ENCODE measurements at places on chromosomes 11 and 22. TPM values are rescaled to one million over a fixed set of nuclear protein-coding genes. Genes with fewer than 3 reads are reported as not detected.

GRCh38 chr11:35919244-35919643, 24.6 kb upstream of the LDLRAD3 start:
- no peak for DNase-seq

- DNase-seq: no peak
Measured at GRCh38 chr11:38169286-38169685, 1571.2 kb upstream of the RAG2 start.

SLC6A5 gene
- not detected for total RNA-seq

RAG2 gene
- not detected for total RNA-seq

OR10D3 gene
- total RNA-seq: not detected

DNA sequence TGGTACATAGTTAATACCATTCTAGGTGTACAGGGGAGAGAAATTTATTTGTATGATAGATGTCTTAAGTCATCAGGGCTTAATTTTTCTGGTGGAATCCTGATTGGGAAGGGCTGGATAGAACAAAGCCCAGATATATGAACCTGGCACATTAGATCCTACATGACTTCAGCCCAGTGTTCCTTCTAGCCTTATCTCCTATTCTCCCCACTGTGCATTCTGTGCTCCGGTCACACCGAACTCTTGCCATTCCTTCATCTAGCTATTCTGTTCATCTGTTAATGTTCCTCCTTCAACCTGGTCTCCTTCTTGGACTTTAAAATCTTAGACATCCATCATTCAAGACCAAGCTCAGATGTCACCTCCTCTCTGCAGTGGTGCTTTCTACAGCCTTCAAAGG, 68.9 kb upstream of the EED start:
- DNase-seq: no peak

GSTT2B gene
- total RNA-seq: 3.6 TPM

- DNase-seq: no peak
Measured at GRCh38 chr22:39610766-39611165, 40.2 kb downstream of the CACNA1I start.

NLRP6 gene
- total RNA-seq: not detected

BID gene
- total RNA-seq: 31.7 TPM

GRCh38 chr11:44944853-44945235, 5.8 kb downstream of the TP53I11 start:
- DNase-seq: no peak

DNA sequence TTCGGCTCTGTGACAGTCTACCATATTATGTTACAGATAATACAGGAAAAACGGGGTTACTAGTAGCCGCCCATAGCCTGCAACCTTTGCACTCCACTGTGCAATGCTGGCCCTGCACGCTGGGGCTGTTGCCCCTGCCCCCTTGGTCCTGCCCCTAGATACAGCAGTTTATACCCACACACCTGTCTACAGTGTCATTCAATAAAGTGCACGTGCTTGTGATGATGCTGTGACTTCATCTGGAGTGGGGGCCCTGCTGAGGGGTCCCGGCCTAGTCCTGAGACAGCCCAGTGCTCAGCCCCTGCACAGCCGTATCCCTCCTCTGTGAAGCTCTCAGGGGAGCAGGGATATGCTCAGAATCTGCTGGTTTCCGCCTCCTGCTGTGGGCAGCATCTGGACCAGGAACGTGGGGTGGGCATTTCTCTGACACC, 1.2 kb downstream of the IFITM1 start:
- DNase-seq: no peak

CST6 gene
- 1.1 TPM for total RNA-seq

- no peak for DNase-seq
Measured at GRCh38 chr11:110566577-110566976, 136.8 kb downstream of the FDX1 start.

C22orf42 gene
- not detected for total RNA-seq

GRCh38 chr11:73055655-73056354, 86.3 kb downstream of the FCHSD2 start:
- DNase-seq: no peak

DNA sequence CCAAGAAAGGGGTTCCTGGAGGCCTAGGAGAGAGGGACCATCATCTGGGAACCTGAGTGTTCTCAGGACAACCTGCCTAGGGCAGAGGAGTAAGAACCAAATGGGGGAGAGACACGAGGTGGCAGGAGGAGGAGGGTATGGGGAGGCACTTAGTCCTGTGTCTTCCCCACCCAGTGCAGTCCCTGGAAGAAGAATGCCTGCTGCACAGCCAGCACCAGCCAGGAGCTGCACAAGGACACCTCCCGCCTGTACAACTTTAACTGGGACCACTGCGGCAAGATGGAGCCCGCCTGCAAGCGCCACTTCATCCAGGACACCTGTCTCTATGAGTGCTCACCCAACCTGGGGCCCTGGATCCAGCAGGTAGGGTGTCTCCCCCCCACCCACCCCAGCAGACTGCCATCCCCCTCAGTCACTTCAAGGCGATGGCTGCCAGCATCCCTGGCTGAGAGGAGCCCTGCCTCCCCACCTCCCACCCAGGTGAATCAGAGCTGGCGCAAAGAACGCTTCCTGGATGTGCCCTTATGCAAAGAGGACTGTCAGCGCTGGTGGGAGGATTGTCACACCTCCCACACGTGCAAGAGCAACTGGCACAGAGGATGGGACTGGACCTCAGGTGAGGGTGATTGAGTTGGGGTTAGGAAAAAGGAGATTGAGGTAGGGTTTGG, 3.7 kb upstream of the INPPL1 start:
- no peak for DNase-seq

- DNase-seq: no peak
Measured at GRCh38 chr11:2507945-2508749, 63.3 kb downstream of the KCNQ1 start.

DNA sequence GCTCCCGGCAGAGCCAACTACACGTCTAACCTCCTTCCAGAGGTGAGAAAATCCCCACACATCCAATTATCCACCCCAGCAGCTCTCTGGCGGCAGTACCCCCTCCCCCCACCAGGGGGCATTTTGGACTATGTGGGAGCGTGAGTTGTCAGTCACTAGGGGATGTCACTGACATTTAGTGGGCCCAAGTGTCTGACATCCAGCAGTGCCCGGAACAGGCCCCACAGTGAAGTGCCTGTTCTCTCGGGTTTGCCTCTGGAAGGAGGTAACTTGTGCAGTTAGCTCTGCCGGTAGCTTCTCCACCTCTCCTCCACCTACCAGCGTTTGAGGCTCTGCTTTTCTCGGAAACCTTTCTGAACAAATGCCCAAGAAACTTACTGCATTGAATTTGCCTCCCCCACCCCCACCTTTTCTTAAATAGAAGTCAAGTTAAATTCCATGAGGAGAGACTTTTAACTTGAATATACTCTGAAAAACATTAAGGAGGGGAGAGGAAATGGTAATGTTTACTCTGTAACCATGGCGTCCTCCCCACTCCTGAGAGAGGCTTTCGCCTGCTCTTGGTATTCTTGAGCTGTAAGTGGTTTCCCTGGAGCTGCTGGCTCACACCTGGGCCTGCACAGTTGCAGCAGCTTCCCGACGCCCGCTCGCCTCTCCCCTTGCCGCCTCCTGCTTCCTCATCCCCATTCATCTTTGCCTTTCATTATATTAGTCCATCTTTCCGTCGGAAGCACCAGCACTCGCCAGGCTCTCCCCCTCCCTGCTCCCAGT, 112.8 kb downstream of the WNT7B start:
- DNase-seq: no peak

PKP3 gene
- total RNA-seq: 65.7 TPM

- DNase-seq: no peak
Measured at GRCh38 chr11:83409476-83409875, 123.3 kb upstream of the CCDC90B start.

DNA sequence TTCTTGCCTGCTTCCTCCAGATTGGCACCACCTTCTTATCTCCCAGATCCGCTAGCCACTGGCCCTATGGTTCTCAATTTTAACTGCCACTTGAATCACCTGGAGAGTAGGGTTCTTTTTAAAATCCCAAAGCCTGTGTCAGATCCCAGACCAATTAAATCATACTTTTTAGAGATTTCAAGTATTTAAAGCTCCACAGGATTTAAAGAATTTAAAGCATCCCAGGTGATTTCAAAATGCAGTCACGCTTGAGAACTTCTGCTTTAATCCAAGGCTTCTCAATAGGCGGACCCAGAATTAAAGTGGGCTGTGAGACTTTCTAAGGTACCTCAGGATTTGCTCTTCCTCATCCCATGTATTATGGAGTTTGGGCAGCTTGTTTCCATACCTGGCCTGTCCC, 400.0 kb downstream of the SOX6 start:
- DNase-seq: no peak

PDE3B gene
- total RNA-seq: 12.3 TPM

GRCh38 chr11:46649180-46649738, 31.9 kb downstream of the ATG13 start:
- no peak for DNase-seq

BIK gene
- total RNA-seq: 9.9 TPM

GRCh38 chr11:134645576-134645975, 233.5 kb upstream of the B3GAT1 start:
- peak; percentile 29 for DNase-seq

- DNase-seq: no peak
Measured at GRCh38 chr11:45021692-45022141, 71.0 kb upstream of the TP53I11 start.

DNA sequence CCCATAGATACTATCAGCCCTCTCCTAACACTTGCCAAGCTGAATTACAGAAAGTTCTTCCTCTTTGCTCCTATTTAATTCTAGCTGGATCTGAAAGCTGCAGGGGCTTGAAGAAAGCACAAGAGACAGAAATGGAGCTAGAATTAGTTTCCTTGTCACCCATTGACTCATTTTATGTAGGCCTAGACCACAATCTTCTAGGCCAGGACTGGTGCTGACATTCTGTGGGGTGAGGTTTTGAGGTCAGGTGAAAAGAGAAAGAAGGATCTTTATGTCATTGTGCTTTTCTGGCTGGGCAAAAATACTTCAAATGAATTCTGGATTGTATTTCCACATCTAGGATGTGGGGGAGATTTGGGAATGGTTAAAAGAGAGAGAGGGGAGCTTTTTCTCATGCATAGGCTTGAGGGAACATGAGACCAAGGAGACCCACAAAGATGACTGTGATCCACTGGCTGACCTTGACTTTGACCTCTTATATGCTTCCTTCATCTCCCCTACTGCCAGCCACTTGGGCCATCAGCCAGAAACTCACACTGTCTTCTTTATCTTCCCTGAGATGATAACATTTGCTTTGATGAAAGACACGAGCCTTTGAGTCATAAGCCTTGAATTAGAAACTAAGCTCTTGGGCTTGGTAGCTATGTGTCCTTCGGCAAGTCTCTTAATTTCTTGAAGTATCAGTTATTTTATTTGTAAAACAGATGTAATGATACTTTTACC, 274.9 kb upstream of the CADM1 start:
- no peak for DNase-seq

OR5P2 gene
- total RNA-seq: 1.7 TPM

OR8G5 gene
- total RNA-seq: not detected

- DNase-seq: no peak
Measured at GRCh38 chr22:32650553-32651345, 150.8 kb upstream of the TIMP3 start.

GRCh38 chr22:26082866-26083265, 86.4 kb upstream of the SEZ6L start:
- no peak for DNase-seq

- no peak for DNase-seq
Measured at GRCh38 chr22:28867191-28867590, 16.2 kb upstream of the ZNRF3 start.

DNA sequence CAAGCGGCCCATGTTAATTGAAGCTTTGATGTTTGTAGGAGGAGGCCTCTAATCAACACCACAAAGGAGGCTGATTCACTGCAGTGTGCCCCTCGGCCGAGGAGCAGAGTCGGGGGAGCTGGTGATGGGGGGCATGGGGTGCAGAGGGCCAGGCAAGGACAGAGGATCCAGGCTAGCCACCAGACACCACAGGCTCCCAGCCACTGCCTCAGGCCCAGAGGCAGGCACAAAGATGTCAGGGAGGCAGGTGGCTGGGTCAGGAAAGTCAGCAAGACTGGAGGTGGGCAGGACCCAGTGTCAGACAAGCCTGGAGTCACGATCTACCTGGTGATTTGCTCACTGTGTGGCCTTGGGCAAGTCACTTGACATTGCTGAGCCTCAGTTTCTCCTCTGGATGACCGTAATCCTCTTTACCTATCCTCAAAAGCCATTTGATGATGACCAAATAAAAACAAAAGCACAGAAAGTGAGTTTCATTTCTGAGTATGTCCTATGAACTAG, 121.0 kb downstream of the BUD13 start:
- DNase-seq: no peak

- DNase-seq: no peak
Measured at GRCh38 chr11:86978756-86979608, 23.8 kb upstream of the FZD4 start.

GPHA2 gene
- total RNA-seq: not detected

- no peak for DNase-seq
Measured at GRCh38 chr22:19292458-19293230, 1.1 kb upstream of the CLTCL1 start.

GRCh38 chr22:49199224-49199623, 628.4 kb downstream of the BRD1 start:
- peak; percentile 4 for DNase-seq

- DNase-seq: no peak
Measured at GRCh38 chr11:9002920-9003572, 755 bp downstream of the NRIP3 start.

WNT11 gene
- total RNA-seq: 22.5 TPM

DNA sequence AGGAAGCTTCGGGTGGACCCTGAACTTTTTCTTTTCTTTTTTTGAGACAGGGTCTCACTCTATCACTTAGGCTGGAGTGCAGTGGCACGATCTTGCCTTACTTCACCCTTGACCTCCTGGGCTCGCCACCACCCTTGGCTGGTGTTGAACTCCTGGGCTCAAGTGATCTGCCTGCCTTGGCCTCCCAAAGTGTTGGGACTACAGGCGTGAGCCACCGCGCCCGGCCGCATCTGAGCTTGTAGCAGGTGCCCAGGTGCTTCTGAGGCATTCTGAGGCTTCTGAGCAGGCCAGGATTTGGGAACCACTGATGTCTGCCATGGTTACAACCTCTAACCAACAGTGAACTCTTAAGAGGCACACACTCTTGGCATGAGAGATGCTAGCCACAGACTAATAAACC, 5.1 kb downstream of the USP35 start:
- no peak for DNase-seq

FGF4 gene
- not detected for total RNA-seq

MDK gene
- total RNA-seq: 1,586 TPM

DNA sequence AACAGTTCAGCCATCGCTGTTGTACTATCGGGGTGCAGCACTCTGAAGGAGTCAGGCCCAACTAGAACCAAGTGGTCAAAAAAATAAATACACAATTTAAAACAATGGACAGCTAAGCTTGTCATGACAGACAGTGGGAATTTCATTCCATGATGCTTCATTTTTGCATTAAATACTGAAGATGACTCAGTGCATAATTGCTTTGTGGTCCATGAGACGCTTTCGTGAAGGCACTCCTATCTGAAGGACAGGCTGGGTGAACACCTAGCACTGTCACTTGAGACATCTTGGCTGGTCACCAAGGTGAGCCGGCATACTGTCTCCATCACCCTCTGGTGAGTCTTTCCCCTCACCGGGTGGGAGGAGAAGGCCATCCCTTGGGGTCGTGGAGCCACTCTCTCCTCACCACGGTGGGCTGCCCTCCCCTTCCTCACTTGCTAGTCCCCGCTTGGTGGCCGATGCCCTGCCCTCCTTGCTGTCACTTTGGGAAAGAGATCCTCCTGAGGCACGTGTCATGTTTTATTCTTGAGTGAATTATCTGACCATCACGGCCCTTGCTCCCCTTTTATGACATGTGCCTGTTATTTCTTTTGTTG, 4.9 kb upstream of the TESMIN start:
- DNase-seq: no peak
